ENCODE measurements at places on chromosomes 11 and 22.

GRCh38 chr11:77139201-77139600 lies 11.2 kb downstream of the MYO7A start:
- DNase-seq: no peak

DNA sequence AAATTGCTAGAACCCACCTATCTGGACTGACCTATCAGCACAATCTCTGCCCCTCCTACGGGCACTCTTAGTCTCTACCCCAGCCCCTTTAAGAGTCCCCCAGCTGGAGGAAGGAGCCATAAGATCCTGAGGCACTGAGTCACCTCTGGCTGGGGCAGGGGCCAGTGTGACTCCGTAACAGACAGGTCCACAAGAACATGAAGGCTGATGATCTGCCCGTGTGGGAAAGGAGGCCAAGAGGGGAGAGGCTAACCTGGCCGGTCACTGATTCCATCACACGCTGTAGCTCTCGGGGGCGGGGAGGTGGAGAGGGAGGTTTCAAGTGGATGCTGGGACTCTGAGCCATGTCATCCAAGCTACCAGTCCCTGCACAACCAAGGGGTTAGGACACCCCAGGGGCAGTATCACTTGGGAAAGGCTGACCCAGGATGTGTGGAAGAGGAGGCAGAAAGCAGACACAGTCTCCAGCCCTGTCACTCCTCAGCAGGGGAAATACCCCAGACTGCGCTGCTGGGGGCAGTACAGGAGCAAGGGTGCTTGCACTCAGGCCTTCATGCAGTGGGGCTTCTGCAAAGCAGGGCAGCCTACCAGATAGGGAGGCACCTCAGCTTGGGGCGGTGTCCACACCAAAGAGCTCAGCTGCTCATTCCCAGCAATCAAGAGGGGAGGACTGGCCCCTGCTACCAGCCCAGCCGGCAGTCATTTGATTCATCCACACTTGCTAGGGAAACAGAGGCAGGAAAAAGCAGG lies 22.3 kb downstream of the ARHGAP1 start:
- DNase-seq: no peak

DNA sequence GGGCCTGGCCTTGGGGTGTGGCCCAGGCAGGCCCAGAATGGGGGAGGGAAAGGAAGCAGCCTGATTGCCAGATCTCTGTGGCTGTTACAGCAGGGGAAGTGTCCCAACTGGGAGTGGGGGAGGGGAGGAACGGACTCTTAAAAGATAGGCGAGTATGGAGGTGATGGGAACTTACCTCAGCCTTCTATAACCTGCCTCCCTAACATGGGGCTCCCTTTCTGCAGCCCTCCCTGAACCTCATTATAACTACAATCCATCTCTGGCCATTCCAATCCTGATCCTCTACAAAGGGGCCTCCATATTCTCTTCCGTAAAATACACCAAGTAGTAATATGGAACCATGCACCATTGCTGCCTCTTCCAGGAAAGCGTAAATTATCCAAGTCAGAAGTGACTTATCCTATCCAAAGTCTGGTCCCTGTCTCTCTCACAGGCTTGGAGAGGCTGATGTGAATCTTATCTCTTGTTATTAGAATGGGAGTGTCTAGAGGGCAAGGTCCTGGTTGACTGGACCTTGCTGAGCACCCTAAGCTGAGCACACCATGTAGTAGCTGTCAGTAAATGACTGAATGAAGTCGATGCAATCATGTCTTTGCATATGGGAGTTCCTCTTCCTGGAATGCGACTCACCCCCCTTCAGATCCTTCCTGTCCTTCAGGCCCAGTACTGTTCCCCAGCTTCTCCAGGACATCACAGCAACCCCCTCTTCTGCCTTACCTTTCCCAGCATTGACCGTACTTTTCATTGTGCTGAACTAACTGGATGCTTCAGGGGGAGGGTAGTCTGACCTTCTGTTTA lies 5.9 kb downstream of the RHOG start:
- DNase-seq: no peak

DNA sequence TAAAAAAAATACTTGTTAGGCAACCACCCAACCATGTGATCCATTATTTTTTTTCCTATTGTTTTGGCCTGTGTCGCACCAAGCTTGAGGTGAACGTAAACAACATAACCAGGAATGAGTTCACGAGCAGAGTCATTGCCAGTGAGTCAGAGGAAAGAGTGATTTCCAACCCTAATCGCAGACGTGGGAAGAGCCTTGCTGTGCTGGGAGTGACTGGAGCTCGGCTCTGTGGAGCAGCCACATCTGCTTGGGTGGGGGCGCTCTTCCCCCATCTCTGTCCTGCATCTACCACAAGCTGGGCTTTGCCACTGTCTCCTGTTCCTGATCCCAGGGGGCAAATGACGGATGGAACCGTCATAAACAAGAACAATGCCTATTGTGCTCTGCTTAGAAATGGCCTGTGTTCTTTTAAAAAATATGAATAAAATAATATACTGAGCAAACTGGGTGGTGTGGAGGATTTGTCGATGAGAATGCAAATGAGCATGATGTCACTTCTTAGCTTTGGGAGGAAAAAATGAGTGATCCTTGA lies 210.0 kb downstream of the KIRREL3 start:
- peak; percentile 90 for DNase-seq

DNA sequence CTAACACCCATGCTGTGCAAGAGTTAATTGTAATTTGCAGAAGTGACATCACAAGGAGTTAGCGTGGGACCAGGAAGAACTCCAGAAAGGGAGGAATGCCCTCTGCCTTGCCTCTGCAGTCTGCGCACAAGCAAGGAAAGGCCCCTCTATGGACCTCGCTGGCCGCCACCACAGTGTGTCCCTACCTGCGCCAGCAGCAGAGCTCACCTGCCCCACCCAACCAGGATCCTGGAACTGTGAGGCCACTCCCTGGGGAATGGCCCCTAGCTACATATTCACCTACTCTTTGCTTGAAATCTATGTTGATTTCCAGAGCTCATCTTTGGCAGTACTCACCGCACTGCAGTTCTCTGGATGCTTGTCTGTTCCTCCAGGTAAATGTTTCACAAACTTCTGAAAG lies 72.0 kb upstream of the MTNR1B start:
- no peak for DNase-seq
